ENCODE measurements at places on chromosomes 7 and 10. TPM values are rescaled to one million over a fixed set of nuclear protein-coding genes. Genes with fewer than 3 reads are reported as not detected.

The ERV3-1 gene
- 9.5 TPM for total RNA-seq

The PRKG1 gene
- total RNA-seq = 27.2 TPM

The ERVW-1 gene
- total RNA-seq = not detected

The ACTL6B gene
- not detected for total RNA-seq

The NRCAM gene
- total RNA-seq = 22.6 TPM
